Activated CD4-positive, alpha-beta T cell treated with anti-CD3 and anti-CD28 coated beads for 4 hours (primary cell): ENCODE measurements at places on chromosomes 16 and 17.
A peak's percentile ranks its signal among the peaks of the same experiment; 100 is the strongest.

GRCh38 chr17:74770498-74771318, 5.4 kb downstream of the NAT9 start:
- DNase-seq: peak; percentile 74

DNA sequence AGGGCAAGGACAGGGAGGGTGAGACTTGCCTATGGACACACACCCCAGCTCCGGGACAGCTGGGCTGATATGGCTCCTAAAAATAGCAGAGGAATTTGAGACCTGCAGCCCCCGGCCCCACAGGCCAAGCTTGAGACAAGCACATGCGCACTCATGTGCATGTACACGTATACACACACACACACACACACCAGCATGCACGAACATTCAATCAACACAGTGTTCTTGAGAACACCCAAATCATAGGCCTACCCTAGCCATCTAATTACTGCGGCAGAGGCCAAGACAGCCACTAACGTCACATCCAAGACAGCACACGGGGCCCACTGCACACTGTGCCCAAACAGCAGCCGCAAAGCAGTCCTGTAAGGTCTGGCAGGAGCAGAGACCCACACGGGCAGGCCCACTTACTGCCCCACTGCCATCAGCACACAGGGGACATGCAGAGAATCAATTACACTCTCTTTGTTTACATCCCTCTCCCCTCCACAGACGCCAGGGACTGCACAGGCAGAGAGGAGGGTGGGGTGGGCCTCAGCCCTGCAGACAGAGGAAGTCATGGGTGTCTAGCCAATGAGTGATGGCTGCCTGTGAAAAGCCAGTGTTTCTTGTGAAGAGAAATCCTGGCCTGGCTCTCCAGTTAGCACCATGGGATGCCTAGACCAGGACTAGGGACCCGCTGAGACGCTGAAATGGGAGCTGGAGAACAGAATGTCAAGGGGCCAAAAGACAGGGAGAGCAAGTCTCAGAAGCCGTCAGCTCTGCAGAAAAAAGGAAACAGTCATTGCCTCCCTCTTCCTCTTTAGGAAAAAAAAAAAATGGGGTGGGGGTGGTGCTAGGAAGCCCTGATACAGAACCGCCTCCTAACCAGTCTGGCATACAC, 39.3 kb downstream of the MYO18A start:
- peak; percentile 44 for DNase-seq

GRCh38 chr17:50346313-50347116, 589 bp downstream of the XYLT2 start:
- peak; percentile 53 for DNase-seq

- DNase-seq: no peak
Measured at GRCh38 chr17:27596096-27596495, 34.9 kb upstream of the LGALS9 start.

GRCh38 chr17:39663340-39663687, 1.8 kb upstream of the TCAP start:
- DNase-seq: no peak

- peak; percentile 60 for DNase-seq
Measured at GRCh38 chr17:35241520-35241919, 1.4 kb upstream of the SLFN5 start.

- DNase-seq: peak; percentile 7
Measured at GRCh38 chr17:49523706-49524472, 28.8 kb downstream of the NGFR start.

DNA sequence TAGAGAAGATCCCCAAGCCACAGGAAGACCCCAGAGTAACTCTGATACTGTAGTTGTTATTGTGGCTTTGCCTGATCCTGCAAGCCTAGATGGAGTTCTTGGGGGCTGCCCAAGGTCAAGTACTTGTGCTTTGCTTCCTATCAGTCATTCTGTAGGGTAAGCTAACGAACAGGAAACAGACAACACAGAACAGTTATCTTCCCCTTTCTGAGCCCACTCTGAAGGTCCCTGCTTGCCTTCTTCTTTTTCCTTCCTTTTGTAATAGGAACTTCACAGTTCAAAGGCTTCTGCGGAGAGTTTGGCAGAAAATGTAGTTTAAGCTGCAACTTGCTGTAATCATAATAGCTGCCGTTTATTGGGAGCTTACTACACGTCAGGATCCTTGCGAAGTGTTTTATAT, 494.1 kb upstream of the ERCC4 start:
- no peak for DNase-seq

GRCh38 chr16:27460663-27461482, 58.9 kb downstream of the IL21R start:
- DNase-seq: no peak

GRCh38 chr16:72927199-72928089, 120.5 kb downstream of the ZFHX3 start:
- DNase-seq: no peak

DNA sequence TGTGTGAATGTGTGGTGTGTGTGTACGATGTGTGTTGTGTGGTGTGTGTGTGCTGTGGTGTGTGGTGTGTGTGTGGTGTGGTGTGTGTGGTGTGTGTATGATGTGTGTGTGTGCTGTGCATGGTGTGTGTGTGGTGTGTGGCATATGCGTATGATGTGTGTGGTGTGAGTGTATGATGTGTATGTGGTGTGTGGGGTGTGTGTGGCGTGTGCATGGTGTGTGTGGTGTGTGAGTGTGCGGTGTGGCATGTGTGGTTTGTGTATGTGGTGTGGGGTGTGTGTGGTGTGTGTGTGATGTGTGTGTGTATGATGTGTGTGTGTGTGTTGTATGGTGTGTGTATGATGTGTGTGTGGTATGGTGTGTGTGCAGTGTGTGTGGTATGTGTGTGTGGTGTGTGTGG, 50.5 kb upstream of the MPHOSPH6 start:
- no peak for DNase-seq

DNA sequence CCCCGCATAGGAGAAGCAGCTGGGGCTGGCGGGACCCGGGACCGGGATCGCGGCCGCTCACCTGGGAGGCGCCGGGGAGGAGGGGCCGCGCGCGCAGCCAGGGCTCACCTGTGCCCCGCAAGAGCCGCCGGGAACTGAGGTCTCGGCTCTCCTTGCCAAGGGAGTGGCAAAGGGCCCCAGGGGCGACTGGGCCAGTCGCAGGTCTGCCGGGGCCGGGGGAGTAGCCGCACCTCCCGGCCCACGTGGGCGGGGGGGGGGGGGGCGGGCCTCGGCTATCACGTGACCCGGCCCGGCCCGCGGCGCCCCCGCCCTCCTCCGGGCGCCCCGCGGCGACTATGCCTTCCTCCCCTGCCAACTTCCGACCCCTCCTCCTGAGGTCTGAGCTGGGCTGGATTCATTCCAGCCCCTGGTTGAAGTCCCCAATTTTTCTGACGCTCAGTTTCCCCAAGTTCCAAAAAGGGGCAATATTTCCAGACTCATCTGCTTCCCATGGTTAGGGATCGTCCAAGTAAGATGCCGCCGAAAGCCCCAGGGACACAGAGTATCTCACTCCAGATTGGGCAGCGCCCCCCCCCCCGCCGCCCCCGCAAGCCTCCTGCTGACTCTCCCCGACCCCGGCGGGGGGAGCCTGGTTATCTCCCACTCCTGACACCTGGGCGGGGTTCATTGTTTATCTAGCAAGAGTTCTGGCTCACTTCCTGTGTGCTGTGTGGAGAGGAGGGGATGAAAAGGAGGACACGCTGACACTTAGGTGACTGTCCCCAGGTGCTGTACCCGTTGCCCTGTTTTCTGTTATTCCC, at the start of gene TMC6:
Gene TMC6, minus strand, starts transcription at position 205 of the 800 bp plus-strand sequence. CDS start 1,923 bp downstream, outside the sequence.
- DNase-seq: peak; percentile 78

DNA sequence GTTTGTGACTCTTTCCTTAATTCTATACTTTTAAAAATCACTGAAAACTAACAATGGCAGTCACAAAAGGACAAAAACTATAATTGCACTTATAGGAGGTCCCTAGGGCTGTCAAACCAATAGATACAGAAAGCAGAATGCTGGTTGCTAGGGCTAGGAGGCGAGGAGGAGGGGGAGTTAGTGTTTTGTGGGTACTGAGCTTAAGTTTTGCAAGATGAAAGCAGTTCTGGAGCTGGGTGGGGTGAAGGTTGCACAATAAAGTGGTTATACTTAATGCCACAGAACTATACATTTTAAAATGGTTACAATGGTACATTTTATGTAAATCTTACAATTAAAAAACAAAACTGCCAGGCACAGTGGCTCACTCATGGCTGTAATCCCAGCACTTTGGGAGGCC, 27.3 kb downstream of the NUBP1 start:
- DNase-seq: no peak

DNA sequence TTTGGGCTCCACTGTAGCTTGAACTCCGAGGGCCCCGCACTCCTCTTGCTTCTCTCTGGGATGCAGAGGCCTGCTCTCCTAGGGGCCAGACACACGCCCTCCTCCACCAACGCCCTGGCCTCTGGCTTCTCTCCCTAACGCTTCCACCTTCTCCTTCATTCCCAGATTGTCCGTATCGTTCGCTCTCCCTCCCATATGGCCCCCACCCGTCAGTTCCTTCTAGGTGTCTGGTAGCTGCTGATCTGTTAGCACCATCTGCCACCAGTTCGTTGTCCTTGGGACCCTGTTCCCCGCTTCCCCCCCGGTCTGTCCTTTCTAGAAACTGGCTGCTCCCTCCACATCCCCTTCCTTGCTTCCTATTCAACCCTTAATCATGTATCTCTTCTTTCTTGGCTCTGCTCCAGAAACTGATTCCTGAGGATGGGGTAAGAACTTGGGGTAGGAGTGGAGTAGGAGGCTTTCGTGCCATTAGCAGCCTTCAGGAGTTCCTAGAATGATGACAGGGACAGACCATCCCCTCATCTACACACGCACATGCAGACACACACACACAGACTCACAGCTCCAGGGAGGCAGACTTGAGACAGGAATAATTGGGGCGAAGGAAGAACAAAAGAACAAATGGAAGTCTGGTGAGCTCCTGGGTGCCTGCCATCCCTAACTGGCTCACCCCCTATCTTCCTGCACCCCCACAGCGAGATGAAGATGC, 4.3 kb downstream of the ATP1B2 start:
- no peak for DNase-seq

- no peak for DNase-seq
Measured at GRCh38 chr16:75181630-75182029, 25.3 kb downstream of the CTRB2 start.

DNA sequence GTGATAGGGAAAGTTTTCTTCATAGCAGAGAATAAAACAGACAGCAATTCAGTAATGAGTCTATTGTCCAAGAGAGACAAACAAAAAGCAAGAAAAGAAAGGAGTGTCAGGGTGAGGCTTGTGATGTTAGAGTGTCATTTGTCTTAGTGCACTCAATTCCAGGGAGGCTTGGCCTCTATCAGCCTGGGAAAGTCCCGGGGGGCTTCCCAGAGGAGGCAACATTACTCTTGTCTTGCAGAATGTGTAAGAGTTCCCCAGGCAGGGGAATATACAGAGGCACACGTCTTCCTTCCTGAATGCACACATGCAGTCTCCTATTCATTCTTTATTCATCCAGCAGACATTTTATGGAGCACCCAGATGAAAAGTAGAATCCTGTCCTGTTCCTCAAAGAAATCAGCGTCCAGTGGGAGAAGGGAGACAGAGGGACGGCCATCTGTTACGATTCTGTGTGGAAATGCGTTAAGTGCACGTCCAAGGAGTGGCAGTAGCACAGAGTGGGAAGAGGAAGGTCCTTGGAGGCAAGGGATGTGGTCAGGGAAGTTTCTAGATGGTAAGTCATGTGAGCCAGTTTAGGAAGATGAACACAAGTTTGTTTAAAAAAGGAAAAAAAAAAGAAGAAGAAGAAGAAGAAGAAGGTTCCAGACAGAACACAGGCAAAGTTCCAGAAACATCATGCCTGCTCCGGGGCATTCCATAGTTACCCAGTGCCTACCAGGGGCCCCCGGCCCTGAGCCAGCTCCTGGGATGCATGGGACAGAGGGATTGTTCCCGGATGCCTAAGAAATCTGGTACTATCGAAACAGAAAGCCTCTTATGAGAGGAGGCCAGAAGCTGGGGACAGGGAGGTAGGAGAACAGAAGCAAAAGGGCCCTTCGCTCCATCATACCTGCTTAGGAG, 21.1 kb downstream of the CACNG4 start:
- DNase-seq: no peak

- DNase-seq: no peak
Measured at GRCh38 chr16:82183004-82183397, 13.0 kb upstream of the MPHOSPH6 start.

DNA sequence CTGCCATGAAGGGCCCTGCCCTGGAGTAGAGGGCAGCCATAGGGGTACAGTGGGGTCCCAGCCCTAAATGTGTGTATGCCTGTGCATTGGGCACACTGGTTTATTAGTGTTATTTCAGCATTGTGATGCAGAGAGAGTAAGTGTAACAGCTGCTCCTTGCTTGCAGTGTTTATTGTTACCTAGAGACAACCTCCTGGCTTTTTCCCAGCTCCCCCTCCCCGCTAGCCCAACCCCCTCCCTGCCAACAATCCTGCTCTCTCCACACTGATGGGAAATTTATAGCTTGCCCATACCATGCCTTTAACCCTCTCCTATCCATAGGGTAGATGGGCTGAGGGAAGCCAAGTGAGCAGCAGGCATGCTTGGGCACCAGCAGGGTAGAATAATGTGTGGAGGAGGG, 51.3 kb downstream of the NEUROD2 start:
- no peak for DNase-seq

DNA sequence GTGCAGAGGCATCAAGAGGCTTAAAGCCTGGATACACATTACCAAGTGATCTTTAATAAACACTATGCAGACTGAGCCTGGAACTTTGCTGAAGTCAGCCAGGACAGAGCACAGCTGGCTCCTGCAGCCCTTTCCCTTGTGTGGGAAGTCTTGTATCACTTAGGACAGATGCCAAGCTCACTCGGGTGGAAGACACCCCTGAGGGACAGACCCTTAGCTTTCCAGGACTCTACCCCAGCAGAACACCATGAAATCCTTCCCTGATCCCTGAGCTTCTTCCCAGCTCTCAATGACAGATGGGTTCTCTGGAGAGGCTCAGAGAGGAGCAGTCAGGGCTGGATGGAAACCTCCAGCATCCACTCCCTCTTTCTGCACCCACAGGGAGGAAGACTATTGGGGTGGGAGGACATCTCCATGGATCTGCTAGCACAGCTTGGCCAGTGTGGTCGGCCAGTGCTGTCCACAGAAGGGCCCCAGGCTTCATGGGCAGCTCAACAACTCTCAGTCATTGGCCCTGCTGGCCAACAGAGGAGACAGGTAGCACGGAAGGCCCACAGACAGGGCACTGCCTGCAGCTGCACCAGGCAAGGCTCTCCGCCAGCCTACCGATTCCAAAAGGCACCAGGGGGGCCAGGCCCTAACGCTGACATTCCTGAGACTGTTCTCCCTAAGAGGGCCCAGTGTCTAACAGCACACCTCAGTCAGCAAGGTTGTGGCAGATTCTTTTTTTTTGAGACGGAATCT, 15.9 kb downstream of the RAB5C start:
- DNase-seq: no peak

GRCh38 chr16:81526199-81526598, 81.6 kb downstream of the CMIP start:
- DNase-seq: no peak
